ENCODE measurements at places on chromosomes 13 and 19. TPM values are rescaled to one million over a fixed set of nuclear protein-coding genes. Genes with fewer than 3 reads are reported as not detected.

Gene JAK3
- 0.04 TPM for polyA plus RNA-seq

Gene CYP2S1
- polyA plus RNA-seq: not detected

Gene ZNF571
- 6.5 TPM for polyA plus RNA-seq

Gene RNF113B
- not detected for polyA plus RNA-seq

Gene CD33
- polyA plus RNA-seq: not detected

Gene LENG1
- polyA plus RNA-seq: 17.0 TPM

Gene PEG3
- not detected for polyA plus RNA-seq

Gene NCR1
- polyA plus RNA-seq: not detected

Gene ANO8
- polyA plus RNA-seq: 51.3 TPM

Gene AXL
- polyA plus RNA-seq: not detected

Gene FAM124A
- polyA plus RNA-seq: 4.7 TPM

Gene ODAD3
- 5.4 TPM for polyA plus RNA-seq

Gene TBXA2R
- not detected for polyA plus RNA-seq
